ENCODE measurements at places on chromosomes 13 and 19. TPM values are rescaled to one million over a fixed set of nuclear protein-coding genes. Genes with fewer than 3 reads are reported as not detected.

The KLF2 gene
- not detected for total RNA-seq

The CRB3 gene
- total RNA-seq: 18.3 TPM

The RPL18 gene
- 1,652 TPM for total RNA-seq

The ZNF155 gene
- 7.5 TPM for total RNA-seq

The NDFIP2 gene
- 120 TPM for total RNA-seq

The WDR88 gene
- total RNA-seq: not detected

Measured in mammary epithelial cell (primary cell).